Left kidney (tissue), 8 donors: ENCODE measurements at places on chromosomes 3 and 15.

DNA sequence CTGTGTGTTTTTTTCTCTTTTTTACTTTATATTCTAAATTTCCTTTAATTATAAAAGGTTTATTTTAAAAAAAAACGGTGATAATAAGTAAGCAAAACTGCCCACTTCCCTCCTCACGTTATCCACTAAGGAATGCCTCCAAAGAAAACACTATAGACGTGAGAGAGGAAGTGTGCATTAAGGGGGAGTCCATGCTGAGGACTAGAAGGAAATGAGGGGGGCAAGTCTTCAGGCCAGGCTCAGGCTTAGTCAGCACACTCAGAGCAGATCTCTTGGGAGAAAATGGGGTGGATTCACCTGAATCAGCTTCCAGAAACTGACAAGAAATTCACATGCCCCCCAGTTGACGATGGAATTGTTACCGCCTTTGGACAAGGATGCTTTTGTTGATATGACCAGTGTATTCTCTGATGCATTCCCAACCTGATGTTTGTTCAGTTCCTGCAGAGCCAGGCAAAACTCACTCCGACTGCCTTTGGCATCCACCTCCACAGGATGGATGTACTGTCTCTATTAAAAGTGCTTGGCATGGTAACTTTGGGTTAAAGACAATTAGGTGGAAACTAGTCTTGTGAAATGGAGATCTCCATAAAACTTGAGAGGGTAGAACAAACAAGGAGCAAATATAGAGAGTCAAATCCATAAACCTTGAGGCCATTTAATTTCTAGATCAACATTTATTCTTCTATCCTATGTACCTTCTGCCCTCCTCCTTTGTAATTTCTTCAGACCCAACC lies 167.8 kb downstream of the MYRIP start:
- DNase-seq = no peak

GRCh38 chr3:53161820-53162671 lies 1.0 kb downstream of the PRKCD start:
- DNase-seq = no peak

DNA sequence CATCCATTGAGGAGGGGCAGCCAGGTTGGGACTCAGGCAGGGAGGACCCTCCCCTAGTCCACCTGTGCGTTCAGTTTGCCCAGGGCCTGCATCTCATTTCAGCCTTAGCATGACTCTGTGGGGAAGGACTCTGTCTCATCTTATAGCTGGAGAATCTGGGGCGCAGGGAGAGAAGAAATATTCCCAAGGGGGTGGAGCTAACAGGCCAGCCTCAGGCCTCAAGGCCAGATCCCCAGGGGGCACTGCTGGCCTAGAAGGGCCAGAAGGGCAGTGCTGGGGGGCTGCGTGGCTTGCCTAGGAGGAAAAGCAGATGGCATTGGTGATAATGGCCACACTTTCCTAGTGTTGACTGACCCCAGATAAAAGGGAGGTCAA lies 10.9 kb downstream of the AMOTL2 start:
- DNase-seq = no peak

GRCh38 chr3:68953816-68954444 lies 21.6 kb upstream of the TAFA4 start:
- DNase-seq = no peak

- DNase-seq = no peak
Observed at GRCh38 chr3:149366031-149366430, 11.4 kb downstream of the TM4SF1 start.

DNA sequence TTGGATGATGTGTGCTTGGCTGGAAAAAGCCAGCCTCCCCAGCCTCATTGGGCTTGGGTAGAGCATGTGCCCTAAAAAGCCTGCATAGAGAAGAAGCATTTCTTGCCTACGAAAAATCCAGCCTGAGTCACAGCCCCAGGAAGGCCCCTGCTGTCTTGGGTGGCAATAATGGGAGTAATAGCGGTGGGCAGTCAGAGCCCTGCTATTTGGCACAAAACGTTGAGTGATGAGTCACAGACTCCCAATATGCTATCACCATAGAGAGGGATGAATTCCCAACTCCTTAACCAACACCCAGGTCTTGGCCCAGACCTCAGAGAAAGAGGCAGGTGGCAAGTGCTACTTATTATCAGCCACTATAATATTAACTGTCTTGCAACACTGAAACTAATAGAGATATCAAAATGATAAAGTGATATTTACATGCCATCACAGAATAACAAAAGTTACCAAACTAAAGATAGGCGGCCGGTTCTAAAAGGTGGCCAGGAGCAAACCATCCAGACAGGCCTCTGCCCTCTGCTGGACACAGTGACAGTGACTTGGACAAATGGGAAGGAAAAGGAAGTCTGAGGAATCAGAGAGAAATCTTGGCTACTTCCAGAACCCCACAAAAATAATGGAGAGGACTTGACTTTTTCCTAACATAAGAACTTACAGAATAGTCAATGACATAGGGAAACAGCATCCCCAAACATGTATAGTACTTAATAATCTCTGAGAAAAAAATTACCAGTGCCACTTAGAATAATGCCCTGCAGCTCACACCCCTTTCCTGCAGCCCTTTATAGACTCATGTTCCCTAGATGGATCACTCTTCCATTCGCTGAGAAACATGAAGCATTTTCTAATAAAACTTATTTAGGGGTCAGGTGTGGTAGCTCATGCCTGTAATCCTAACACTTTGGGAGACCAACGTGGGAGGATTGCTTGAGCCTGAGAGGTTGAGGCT lies 51.9 kb upstream of the MUC13 start:
- DNase-seq = no peak

DNA sequence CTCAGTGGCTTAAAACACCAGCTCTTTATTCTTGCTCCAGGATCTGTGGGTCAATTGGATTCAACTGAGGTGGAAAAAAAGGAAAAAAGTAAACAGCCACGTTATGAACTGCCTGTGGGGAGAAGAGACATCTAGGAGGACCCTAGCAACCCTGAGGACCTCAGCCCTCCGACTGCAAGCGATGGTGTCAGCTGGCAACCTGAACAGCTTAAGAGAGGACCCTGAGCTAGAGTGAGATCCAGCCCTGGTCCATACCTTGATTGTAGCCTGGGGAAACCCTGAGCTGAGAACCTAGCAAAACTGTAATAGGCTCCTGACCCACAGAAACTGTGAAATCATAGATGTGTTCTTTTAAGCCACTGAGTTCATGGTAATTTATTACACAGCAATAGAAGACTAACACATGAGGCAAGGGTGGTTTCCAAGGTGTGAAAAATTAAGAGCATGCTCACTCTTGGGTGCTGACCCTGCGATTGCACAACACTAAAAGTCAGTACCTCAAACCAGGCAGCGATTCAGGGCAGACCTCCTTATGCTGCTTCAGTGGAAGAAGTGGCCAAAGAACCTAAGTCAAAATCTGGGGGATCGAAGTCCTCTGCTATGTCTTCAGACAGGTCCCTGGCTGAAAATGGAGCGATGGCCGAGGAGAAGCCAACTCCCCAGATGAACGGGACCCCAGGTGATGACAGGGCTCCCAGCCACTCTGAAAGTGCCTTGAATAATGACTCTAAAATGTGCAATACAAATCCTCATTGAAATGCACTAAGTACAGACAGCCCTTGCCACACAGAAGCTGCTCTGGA lies 57.7 kb downstream of the GASK1A start:
- no peak for DNase-seq

- no peak for DNase-seq
Observed at GRCh38 chr3:68874551-68875348, 57.6 kb downstream of the TAFA4 start.

- DNase-seq = no peak
Observed at GRCh38 chr3:177441813-177442646, 244.7 kb upstream of the TBL1XR1 start.

GRCh38 chr15:72787526-72787925 lies 4.0 kb upstream of the ADPGK start:
- DNase-seq = no peak

GRCh38 chr3:64355401-64355807 lies 130.1 kb upstream of the PRICKLE2 start:
- DNase-seq = no peak

DNA sequence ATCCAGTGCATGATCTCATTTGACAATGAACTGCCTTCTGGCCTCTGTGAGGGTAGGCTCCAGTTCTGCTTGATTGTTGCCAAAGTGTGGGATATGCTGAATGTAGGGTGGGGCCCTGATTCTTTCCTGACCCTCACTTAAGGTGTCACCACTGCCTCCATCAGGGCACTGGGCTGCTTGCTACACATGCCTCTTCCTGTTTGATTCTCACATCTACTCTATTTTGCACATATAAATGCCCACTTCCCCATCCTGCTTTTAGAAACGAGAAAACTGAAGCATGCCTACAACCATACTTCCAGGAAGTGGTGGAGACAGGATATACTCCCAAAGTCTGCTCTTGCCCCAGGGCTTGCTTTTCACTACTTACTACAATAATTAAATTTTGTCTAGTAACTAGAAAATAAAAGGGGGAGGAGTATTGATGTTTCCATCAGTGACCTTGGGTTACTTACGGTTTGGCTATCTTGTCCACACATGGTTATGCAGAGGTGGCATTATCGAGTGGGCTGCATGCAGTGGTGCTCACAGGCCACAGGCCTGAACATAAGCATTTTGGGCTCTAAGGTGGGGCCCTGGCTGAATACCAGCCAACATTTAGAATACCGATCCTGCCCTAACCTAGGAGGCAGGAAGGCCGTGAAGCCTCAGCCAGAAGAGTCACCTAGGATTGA lies 6.7 kb downstream of the ZDHHC3 start:
- no peak for DNase-seq

DNA sequence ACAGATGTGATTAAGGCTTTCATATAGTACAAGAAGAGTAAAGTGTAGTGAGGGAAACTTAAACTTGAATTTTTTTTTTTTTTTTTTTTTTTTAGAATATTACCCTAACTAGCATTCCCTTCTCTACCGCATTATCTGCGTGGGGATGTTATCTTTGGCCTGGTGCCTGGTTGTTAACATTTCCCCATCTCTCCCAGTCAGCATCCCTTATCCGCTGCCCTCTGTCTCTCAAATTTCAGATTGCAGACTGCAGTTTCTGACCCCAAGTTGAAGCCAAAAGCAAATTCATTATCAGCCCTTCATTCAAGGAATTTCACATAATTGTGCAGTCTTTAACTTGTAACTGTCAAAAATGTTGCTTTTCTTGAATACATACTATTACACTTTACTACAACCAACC lies 353.0 kb downstream of the PLOD2 start:
- peak; percentile 22 for DNase-seq

DNA sequence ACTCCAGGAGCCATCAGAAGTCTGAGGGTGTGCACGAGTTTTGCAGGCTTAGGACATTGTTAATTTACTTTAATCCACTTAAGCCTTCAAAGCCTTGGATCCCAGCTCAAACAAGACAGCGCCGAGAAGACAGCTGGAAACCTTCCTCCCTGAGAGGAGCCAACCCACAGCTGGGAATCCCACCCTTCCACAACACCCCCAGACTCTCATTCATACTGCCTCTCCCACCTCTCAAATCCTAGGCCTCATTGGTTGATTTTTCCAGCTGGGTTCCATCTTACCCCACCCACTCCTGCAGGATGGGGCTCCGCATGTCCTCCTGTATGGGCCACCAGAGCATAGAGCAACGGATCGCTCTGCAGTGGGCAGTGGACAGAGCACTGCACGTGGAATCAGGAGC lies 80.4 kb downstream of the SEMA5B start:
- DNase-seq = peak; percentile 64

GRCh38 chr3:66397745-66398144 lies 103.1 kb downstream of the LRIG1 start:
- DNase-seq = no peak

DNA sequence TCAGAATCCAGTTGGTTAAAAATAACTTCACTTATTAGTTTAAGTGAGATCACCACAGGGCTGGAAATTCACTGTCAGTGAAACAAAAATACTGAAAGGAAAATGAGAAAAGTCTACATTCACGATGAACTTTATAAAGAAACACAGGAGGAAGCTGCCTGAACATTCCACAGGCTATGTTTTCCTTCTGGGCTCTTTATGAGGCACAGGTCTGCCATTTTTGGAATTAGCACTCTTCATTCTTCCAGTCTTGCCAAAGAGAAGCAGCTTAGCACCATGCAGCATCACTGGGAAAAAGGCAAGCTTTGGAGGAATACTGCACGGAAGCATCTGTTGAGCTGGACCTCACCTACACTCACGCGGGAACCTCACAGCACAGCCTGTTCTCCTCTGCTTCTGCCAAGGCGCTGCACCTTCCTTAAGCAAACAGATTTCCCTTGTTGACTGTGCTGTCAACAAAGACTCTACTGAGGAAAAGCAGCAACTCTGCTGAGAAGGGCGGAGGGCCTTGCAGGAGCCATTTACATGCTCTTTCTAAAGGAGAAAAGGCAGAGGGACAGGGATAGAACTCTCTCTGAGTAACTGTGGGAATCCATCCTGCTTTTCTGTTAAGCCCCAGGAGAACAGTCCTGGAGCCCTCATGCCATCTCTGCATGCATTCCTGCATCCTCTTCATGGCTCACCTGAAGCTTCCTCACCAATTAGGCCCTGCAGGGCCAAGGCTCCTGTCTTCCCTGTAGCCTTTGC lies 15.7 kb downstream of the SUSD5 start:
- no peak for DNase-seq

DNA sequence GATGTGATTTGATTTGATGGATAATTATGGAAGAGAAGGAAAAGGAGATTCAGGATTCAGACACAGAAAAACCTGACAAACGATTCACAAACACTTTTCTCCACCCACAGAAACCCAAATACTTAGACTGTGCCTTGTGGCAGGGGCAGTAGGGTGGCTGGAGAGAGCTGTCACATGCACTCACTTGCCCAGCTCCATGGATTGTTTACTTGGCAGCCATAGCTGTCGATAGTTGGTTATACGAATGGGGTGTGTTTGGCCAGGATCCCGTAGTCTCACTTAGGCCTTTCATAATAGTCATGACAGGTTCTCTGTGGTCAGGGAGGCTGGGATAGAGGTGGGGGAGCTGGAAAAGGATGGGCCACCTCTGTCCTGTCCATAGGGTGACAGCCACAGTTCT lies 76.9 kb downstream of the CACNA1D start:
- DNase-seq = no peak

- DNase-seq = no peak
Observed at GRCh38 chr3:112579232-112579631, 17.4 kb downstream of the SLC35A5 start.

DNA sequence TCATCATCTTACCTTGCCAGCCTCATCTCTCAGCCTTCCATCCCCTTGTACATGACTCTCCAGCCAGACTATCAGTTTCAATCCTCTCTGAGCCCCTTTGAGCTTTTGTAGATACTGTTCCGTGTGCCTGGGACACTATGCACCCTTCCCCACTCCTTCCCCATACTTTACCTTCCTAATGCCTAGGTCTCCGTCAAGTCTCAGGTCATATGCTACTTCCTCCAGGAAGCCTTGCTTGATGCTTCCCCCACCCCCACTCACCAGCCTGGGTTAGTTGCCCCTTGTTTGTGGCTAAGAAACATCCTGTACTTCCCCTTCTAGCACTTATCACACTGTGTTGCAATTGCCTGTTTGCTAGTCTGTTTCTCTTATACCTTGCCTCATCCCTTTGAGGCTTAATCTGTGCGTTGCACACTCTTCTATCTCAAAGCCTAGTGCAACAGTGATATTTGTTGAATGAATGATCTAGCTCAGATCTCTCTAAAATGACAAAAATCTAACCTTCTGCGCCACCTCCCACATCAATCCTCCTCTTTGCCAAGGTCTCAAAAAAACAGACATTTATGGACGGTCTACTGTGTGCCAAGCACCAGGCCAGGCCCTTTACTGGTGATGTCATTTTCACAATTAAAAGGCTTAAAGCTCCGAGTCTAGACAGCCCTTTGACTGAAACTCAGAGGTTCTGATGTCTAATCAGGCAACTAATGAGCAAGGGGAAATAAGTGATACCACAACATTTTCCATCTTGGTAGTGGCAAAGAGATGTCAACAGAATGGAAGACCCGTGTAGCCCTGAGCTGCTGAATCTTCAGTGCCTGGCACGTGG lies 6.5 kb upstream of the USP3 start:
- DNase-seq = no peak
